ENCODE measurements at places on chromosomes 6 and 20. TPM values are rescaled to one million over a fixed set of nuclear protein-coding genes. Genes with fewer than 3 reads are reported as not detected.

The OTOR gene
- not detected for total RNA-seq

DNA sequence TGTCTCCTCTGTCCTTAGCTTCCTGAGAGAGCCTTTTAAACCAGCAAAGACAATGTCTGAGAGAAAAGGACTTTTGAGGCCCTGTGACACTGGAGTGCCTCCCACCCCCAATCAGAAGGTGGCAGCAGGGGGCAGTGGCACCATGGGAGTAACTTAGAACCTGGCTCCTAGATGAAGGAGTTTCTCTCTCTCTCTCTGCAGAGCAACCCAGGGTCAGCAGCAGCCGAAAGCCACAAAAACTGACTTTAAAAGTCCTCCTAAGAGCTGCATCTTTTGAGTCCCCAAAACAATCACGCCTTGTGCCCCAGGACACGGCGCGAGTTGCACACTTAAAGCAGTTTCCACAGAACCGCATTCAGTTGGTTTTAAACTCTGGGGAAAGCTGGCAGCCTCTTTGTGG, 5.3 kb upstream of the TCP11 start:
- H3K4me1 ChIP-seq, result peaks cover 3% of the 10 kb centered on the region
- H3K36me3 ChIP-seq, result no peaks in the 10 kb centered on the region
- no peak for DNase-seq

The KCNK16 gene
- total RNA-seq, result not detected

DNA sequence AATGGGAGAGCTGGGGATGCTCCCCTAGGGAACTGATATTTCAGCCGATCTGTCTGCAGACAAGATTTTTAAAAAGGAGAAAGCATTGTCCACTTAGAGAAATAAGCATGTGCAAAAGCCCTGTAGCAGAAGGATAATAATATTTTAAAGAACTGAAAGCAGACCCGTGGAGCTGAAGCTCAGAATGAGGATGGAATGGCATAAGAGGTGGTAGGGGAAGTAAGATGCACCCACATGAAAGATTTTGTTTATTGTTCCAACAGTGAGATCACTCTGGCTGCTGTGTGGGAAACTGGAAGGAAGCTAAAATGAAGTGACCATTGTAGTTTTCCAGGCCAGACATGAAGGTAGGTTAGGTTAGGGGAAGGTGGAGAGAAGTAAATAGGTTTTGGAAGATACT, 266.4 kb upstream of the PRDM1 start:
- no peaks in the 10 kb centered on the region for H3K27me3 ChIP-seq
- H3K27ac ChIP-seq, result no peak overlapping the region
- no peaks in the 10 kb centered on the region for H3K36me3 ChIP-seq
- H3K4me3 ChIP-seq, result no peak overlapping the region
- no peaks in the 10 kb centered on the region for H3K4me1 ChIP-seq
- no peak for DNase-seq

GRCh38 chr20:5919626-5920544, 30.4 kb downstream of the TRMT6 start:
- DNase-seq, result no peak
- no peaks in the 10 kb centered on the region for H3K27me3 ChIP-seq
- no peaks in the 10 kb centered on the region for H3K36me3 ChIP-seq

The CTCFL gene
- 0.05 TPM for total RNA-seq

GRCh38 chr6:129276986-129277385, 394.0 kb downstream of the LAMA2 start:
- H3K27me3 ChIP-seq, result no peaks in the 10 kb centered on the region
- no peak for DNase-seq
- H3K27ac ChIP-seq, result no peak overlapping the region
- H3K4me1 ChIP-seq, result no peaks in the 10 kb centered on the region
- no peak overlapping the region for H3K4me3 ChIP-seq

DNA sequence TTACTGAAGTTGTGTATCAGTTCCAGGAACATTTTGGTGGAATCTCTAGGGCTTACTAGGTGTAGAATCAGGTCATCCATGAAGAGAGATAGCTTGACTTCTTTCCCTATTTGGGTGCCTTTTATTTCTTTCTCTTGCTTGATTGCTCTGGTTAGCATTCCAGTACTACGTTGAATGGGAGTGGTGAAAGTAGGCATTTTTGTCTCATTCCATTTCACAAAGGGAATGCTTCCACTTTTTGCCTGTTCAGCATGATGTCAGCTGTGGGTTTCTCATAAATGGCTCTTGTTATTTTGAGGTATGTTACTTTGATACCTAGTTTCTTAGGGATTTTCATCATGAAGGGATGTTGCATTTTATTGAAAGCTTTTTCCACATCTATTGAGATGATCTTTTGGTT, 195.3 kb downstream of the MOXD1 start:
- no peak overlapping the region for H3K27ac ChIP-seq
- H3K36me3 ChIP-seq, result no peaks in the 10 kb centered on the region
- no peaks in the 10 kb centered on the region for H3K27me3 ChIP-seq

- DNase-seq, result no peak
- peaks cover 9% of the 10 kb centered on the region for H3K27me3 ChIP-seq
- H3K4me3 ChIP-seq, result no peak overlapping the region
- H3K27ac ChIP-seq, result no peak overlapping the region
- no peaks in the 10 kb centered on the region for H3K36me3 ChIP-seq
- no peaks in the 10 kb centered on the region for H3K4me1 ChIP-seq
These were observed 73.5 kb downstream of the ARMC2 start for GRCh38 chr6:108921547-108922361.

DNA sequence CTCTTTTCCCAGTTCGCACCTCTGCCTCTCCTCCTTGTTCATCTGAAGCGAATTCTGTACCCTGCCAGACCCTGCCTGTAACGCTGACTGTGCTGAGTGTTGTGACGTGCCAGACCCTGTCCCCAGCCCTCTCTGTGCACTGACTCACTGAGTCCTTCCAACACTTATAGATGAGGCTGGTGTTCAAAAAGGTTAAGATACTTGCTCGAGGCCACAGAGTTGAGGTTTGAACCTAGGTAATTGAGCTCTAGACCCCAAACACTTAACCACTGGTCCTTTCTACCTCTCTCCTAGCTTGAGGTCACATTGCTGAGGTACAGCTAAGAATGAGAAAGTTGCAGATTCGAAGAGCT, 45.7 kb upstream of the NEDD9 start:
- H3K27me3 ChIP-seq, result no peaks in the 10 kb centered on the region
- no peaks in the 10 kb centered on the region for H3K36me3 ChIP-seq
- H3K27ac ChIP-seq, result no peak overlapping the region
- H3K4me1 ChIP-seq, result no peaks in the 10 kb centered on the region

The TNF gene
- 0.64 TPM for total RNA-seq

GRCh38 chr6:158233214-158233795, 65.2 kb downstream of the GTF2H5 start:
- H3K27ac ChIP-seq, result peak overlapping the region; percentile 84
- no peaks in the 10 kb centered on the region for H3K36me3 ChIP-seq
- no peak for DNase-seq
- no peaks in the 10 kb centered on the region for H3K27me3 ChIP-seq
- peaks cover 21% of the 10 kb centered on the region for H3K4me1 ChIP-seq
- peak overlapping the region; percentile 78 for H3K4me3 ChIP-seq

The ZSCAN16 gene
- total RNA-seq, result 5.3 TPM

- peaks cover 8% of the 10 kb centered on the region for H3K4me1 ChIP-seq
- peak overlapping the region; percentile 65 for H3K4me3 ChIP-seq
- no peaks in the 10 kb centered on the region for H3K27me3 ChIP-seq
- peak overlapping the region; percentile 77 for H3K27ac ChIP-seq
These were observed 12.4 kb upstream of the ZSCAN9 start for GRCh38 chr6:28212510-28213212.

DNA sequence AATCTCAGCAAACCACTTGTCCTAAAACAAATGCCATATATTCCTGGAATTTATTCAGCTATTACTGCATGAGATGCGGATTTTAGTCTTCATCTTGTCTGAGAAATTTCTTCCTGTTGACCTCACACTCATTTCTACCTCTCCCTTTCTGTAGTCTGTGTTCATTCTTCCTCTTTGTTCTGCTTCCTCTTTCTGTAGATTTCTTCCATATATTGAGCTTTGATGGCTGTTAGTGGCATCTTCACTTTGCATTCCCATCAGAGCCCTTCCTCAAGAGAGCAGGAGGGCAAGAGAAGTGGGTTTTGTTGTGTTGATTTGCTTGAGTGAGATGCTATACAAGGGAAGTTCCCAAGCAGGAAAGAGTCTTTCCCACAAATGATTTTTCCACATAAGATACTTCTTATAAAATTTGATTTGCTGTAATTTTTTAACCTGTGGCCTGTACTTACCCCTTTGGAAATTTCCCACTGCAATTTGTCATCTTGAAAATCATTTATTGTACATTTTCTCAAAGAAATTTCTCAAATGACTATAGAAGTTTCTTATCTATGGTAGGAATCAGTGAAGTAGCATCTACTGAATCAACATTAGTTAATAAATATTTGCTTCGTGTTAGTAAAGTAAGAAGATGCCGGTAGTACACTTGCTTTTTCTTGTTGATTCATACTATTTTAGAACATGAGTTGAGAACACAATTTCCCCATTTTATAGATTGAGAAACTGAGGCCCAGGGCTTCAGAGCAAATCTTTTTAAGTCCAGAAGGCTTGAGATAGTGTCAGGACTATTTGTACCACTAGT, 43.8 kb downstream of the MAP3K4 start:
- H3K4me3 ChIP-seq, result no peak overlapping the region
- H3K36me3 ChIP-seq, result peaks cover 4% of the 10 kb centered on the region
- no peak overlapping the region for H3K27ac ChIP-seq
- H3K27me3 ChIP-seq, result no peaks in the 10 kb centered on the region
- no peaks in the 10 kb centered on the region for H3K4me1 ChIP-seq

DNA sequence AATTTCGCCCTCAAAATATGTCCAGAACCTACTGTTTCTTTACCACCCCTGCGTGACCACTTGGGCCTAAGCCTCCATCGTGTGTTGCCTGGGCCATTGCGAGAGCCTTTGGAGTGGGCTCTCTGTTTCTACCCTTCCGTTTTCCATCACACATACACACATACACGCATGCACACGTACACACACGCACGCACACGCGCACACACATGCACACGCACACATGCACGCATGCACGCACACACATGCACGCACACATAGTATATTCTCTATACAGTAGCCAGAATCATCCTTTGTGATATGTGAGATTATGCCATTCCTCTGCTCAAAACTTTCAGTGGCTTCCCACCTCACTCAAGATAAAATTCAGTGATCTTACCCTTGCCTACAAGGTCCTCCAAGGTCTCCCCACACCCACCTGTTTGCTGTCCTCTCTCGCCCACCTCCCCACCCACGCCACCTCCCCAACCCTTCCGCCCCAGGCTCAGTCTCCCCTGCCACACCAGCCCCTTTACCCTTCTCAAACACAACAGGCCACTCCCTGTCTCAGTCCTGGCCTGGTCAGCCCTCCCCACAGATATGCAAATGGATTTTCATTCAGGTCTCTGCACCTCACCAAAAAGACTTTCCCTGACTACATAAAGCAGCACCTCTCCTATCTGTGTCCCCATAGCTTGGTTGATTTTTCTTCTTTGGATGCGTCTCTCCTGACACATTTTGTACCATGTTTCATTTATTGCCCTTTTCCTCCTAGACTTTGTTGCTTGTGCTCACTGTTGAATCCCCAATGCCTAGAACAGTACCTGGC, 559.6 kb downstream of the CD83 start:
- no peaks in the 10 kb centered on the region for H3K36me3 ChIP-seq
- no peaks in the 10 kb centered on the region for H3K27me3 ChIP-seq
- no peak overlapping the region for H3K27ac ChIP-seq
- no peaks in the 10 kb centered on the region for H3K4me1 ChIP-seq

- H3K27me3 ChIP-seq, result no peaks in the 10 kb centered on the region
- no peak overlapping the region for H3K27ac ChIP-seq
- H3K4me1 ChIP-seq, result no peaks in the 10 kb centered on the region
These were observed 353.9 kb downstream of the BCKDHB start for GRCh38 chr6:80460257-80460865.

The CUTA gene
- 338 TPM for total RNA-seq

The DDO gene
- total RNA-seq, result 0.39 TPM

The HAO1 gene
- 0.13 TPM for total RNA-seq

DNA sequence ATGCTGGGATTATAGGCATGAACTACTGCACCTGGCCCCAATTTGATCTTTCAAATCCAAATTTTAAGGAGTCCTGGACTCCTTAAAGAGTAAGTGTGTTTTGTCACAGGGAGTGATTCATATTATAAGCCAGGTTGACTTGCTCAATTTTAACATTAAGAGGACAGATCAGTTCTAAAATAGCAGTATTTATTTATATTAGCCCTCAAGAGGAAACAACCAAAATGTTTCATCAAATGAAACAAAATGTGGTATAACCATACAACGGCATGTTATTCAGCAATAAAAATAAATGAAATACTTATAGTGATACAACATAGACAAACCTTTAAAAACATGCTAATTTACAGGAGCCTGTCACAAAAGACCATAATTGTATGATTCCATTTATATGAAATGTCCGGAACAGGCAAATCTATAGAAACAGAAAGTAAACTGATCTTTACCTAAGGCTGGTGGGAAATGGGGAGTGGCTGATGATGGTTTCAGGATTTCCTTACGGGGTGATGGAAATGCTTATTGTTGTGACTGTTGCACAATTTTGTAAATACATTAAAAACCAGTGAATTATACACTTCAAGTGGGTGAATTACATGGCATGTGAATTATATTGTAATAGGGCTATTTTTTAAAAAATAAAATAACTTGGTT, 637.4 kb downstream of the MMUT start:
- peak overlapping the region; percentile 3 for H3K27ac ChIP-seq
- no peaks in the 10 kb centered on the region for H3K36me3 ChIP-seq
- H3K4me3 ChIP-seq, result no peak overlapping the region
- DNase-seq, result no peak

The PRICKLE4 gene
- 1.6 TPM for total RNA-seq

The LIN28B gene
- total RNA-seq, result 5.8 TPM

- DNase-seq, result no peak
- no peak overlapping the region for H3K4me3 ChIP-seq
- H3K4me1 ChIP-seq, result no peaks in the 10 kb centered on the region
- no peaks in the 10 kb centered on the region for H3K27me3 ChIP-seq
These were observed 13.5 kb upstream of the MAS1 start for GRCh38 chr6:159877256-159877808.

- peaks cover 5% of the 10 kb centered on the region for H3K27me3 ChIP-seq
- H3K36me3 ChIP-seq, result no peaks in the 10 kb centered on the region
- no peak overlapping the region for H3K27ac ChIP-seq
- H3K4me3 ChIP-seq, result no peak overlapping the region
These were observed 484.8 kb downstream of the PREX1 start for GRCh38 chr20:48342822-48343513.

The TP53TG5 gene
- not detected for total RNA-seq

- no peaks in the 10 kb centered on the region for H3K36me3 ChIP-seq
- DNase-seq, result no peak
- H3K27me3 ChIP-seq, result peaks cover 16% of the 10 kb centered on the region
- H3K4me3 ChIP-seq, result no peak overlapping the region
- H3K4me1 ChIP-seq, result peaks cover 10% of the 10 kb centered on the region
- H3K27ac ChIP-seq, result no peak overlapping the region
These were observed 163.2 kb downstream of the TBXT start for GRCh38 chr6:166004471-166004870.

GRCh38 chr6:135475292-135475886, 22.2 kb downstream of the AHI1 start:
- H3K4me1 ChIP-seq, result no peaks in the 10 kb centered on the region
- H3K27ac ChIP-seq, result no peak overlapping the region
- H3K27me3 ChIP-seq, result no peaks in the 10 kb centered on the region
- no peak overlapping the region for H3K4me3 ChIP-seq
- no peaks in the 10 kb centered on the region for H3K36me3 ChIP-seq
- no peak for DNase-seq

All from Panc1 (cell line).